ENCODE measurements at places on chromosomes 3 and 15. TPM values are rescaled to one million over a fixed set of nuclear protein-coding genes. Genes with fewer than 3 reads are reported as not detected.

GRCh38 chr15:74291101-74292071, 55.3 kb downstream of the CCDC33 start:
- H3K36me3 ChIP-seq, result no peaks in the 10 kb centered on the region
- no peaks in the 10 kb centered on the region for H3K4me1 ChIP-seq
- no peak overlapping the region for H3K27ac ChIP-seq

Gene TICRR
- polyA plus RNA-seq, result 0.60 TPM

- no peak overlapping the region for H3K27ac ChIP-seq
- no peak overlapping the region for H3K4me3 ChIP-seq
- no peaks in the 10 kb centered on the region for H3K27me3 ChIP-seq
- H3K36me3 ChIP-seq, result no peaks in the 10 kb centered on the region
- H3K4me1 ChIP-seq, result no peaks in the 10 kb centered on the region
These were observed 22.0 kb upstream of the ARPP21 start for GRCh38 chr3:35617370-35617769.

- no peak overlapping the region for H3K27ac ChIP-seq
- DNase-seq, result no peak
These were observed 48.4 kb upstream of the RPL35A start for GRCh38 chr3:197901626-197902025.

Gene GP5
- not detected for polyA plus RNA-seq

- H3K27ac ChIP-seq, result no peak overlapping the region
- H3K27me3 ChIP-seq, result no peaks in the 10 kb centered on the region
- no peak overlapping the region for H3K4me3 ChIP-seq
- DNase-seq, result no peak
These were observed 19.7 kb downstream of the FAM107A start for GRCh38 chr3:58557491-58557890.

DNA sequence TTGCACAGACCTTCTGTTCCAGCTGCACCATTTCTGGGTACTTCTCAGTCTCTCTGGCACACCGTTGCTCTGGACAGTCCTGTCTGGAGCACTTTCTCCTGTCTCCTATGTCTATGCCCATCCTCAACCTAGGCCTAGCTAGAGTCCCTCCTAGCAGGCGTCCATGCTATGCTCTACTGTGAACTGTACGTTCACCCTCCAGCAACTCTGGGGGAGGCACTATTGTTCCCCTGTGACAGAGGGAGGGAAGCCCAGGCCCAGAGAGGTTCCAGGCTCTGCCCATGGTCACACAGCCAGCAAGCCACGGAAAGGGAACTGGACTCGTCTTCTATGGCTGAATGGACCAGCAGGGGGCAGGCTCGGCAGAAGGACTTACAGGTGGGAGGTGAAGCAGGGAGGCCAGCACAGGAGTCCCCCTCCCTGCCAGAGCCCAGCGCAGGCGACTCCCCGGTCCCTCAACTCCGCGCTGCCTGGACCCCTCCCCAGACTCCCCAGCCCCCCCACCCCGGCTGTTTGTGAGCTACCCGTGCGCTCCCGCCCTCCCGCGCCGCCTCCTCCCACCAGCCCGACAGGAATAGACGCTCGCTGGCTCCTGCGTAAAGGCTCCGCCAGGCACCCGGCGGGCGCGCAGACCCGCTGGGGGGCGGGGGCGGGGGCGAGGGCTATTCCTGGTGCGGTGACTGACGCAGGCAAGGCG, 1.7 kb upstream of the LINGO1 start:
- no peak overlapping the region for H3K4me3 ChIP-seq
- H3K27ac ChIP-seq, result no peak overlapping the region
- peaks cover 18% of the 10 kb centered on the region for H3K4me1 ChIP-seq
- peaks cover 29% of the 10 kb centered on the region for H3K27me3 ChIP-seq
- H3K36me3 ChIP-seq, result no peaks in the 10 kb centered on the region

Gene CSTA
- polyA plus RNA-seq, result 9.9 TPM

DNA sequence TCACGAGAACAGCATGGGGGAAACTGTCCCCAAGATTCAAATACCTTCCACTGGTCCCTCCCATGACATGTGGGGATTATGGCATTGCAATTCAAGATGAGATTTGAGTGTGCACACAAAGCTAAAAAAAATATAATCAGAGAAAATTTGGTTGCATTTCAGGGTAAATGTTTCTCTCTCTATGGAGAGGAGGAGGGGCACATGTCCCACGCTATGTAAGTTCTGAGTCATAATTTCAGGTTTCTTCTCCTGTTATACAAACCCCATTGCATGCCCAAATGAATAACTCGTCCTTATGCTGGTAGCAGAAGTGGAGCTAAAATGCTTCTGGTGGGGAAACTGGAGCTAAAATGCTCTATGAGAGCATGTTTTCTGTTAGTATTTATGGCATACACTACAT, 209.7 kb upstream of the DCBLD2 start:
- H3K36me3 ChIP-seq, result no peaks in the 10 kb centered on the region
- no peaks in the 10 kb centered on the region for H3K27me3 ChIP-seq
- DNase-seq, result no peak
- H3K27ac ChIP-seq, result no peak overlapping the region
- H3K4me3 ChIP-seq, result no peak overlapping the region

All from sigmoid colon (tissue), 7 donors.